Osteocyte (in vitro differentiated cells): ENCODE measurements at places on chromosomes 1 and 21. TPM values are rescaled to one million over a fixed set of nuclear protein-coding genes. Genes with fewer than 3 reads are reported as not detected.

DNA sequence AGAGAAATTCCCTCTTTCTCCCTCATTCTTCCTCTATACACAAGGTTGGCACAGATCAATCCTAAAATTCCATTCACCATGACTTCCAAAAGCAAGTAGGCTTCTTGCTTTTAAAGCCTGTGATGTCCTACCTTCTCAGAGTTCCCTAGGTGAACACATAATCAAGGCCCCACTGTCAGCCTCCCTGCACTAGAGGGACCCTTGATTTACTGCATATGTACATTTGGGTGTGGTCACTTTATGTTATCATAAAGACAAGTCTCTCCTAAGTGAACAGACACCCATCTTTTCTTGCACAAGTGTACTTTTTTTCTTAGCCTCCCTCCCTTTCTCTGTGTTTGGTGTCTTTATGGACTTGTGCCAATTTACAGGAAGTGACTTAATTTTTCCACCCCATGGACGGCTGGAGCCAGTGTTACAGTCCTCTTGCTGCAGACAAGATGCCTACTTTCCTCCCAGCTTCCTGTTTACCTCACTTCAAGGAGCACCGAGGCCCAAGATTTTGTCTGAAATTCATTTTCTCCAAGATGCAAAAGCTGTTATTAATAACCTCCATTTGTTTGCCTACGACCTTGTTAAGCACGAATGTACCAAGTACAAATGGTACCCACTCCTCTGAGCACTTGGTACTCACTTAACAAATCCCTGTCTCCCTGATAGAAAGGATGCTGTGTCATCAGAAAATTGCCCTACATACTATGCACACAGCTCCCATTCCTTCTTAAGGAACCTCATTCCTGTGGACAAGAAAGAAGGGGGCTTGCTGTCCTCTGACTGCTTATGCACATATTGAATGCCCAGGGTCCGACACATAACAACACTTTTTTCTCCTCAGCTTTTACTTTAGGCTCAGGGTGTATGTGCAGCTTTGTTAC lies 82.8 kb upstream of the SLC44A3 start:
- no peak for DNase-seq

DNA sequence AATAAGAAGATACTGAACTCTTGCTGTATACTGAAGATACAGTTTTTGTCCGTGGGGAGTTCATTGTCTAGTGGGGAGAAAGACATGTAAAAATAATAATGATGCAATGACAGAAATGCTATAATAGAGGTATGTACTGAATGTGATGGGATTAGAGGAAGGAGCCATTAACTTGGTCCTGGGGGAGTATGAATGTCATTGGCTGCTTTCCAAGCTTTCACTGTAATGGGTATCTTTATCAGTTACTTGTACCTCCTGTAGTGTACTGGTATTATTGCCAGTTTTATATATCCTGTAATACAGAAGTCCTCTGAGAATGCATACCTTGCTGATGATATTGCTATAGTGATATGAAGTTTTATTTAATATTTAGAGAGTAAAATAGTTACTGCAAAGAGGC lies 7.4 kb downstream of the BTBD8 start:
- no peak for DNase-seq

SPATA17 gene
- 0.21 and 0.40 TPM in 2 replicates for total RNA-seq

- DNase-seq, result no peak
Measured at GRCh38 chr21:19461481-19462205, 1058.1 kb upstream of the TMPRSS15 start.

- peak; percentile 44 for DNase-seq
Measured at GRCh38 chr1:110320168-110320518, 19.0 kb upstream of the RBM15 start.

DNA sequence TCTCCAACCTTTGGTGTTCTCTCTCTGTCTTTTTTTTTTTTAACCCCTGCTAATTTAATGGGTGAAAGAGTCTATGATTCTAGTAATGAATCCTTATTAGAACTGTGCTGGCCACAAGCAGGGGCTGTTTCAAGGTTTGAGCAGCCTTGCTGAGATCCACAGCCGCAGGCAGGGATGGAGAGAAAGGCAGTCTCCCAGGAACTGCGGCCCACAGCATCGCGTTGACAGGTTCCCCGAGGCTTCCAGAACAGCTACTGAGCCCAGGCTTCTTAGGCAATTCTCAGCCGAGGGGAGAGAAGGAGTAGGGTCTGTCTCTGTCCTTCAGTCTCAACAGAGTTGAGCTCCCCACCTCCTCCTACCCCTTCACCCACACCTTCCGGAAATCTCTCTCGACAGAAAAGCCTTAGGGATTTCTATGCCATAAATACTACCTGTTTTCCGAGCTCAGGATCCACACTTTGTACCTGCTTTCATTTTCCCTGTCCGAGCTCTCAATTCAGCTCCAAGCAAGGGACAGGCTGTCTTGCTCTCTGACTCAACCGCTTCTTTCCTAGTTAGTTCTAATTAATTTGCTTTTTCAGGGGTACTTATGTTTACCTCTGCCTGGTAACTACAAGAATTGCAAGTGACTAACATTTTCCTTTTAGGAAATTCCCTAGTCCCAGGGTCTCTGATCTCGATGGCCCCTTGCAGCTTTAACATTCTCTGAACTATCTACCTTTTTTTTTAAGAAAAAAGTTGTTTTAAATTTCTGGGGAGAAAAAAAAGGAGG lies 6.7 kb upstream of the CASZ1 start:
- no peak for DNase-seq

PROK1 gene
- total RNA-seq, result not detected in 2 replicates

CCDC17 gene
- total RNA-seq, result 2.2 and 2.4 TPM in 2 replicates

GRCh38 chr1:188425687-188426086 lies 1596.9 kb downstream of the PLA2G4A start:
- DNase-seq, result no peak
